ENCODE measurements at places on chromosomes 3 and 15.
A peak's percentile ranks its signal among the peaks of the same experiment; 100 is the strongest.

GRCh38 chr3:46979958-46980497, 562 bp downstream of the NBEAL2 start:
- 0 out of 2 replicates have a peak, but pooled peaks cover 2% of the 10 kb centered on the region for H3K36me3 ChIP-seq
- H3K4me3 ChIP-seq: peak overlapping the region; percentile 78
- no peak for DNase-seq

- H3K27ac ChIP-seq: no peak overlapping the region
- H3K4me3 ChIP-seq: no peak overlapping the region
- H3K4me1 ChIP-seq: peaks cover 6% of the 10 kb centered on the region
- peaks cover 6% of the 10 kb centered on the region for H3K27me3 ChIP-seq
Observed at GRCh38 chr15:48652510-48653076, 7.1 kb upstream of the FBN1 start.

GRCh38 chr3:177459401-177459800, 262.1 kb upstream of the TBL1XR1 start:
- no peaks in the 10 kb centered on the region for H3K36me3 ChIP-seq
- DNase-seq: no peak
- H3K4me1 ChIP-seq: peaks cover 14% of the 10 kb centered on the region
- H3K27ac ChIP-seq: no peak overlapping the region
- H3K4me3 ChIP-seq: no peak overlapping the region

DNA sequence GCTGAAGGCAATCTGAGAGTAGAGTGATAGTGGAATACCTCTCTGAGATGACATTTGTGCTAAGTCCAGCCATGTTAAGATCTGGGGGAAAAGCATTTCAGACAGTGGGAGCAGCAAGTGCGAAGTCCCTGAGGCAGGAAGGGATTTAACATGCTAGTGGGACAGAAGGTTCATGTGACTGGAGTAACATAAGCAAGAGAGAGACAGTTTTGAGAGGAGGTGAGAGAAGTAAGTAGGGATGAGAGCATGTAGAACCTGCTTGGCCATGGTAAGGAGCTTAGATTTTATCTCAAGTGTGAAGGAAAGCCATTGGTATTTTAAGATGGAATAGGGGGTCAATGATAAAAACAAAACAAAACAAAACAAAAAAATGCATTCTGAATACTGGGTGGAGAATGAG, 358.6 kb upstream of the KCNH8 start:
- DNase-seq: no peak
- H3K27ac ChIP-seq: no peak overlapping the region
- H3K4me3 ChIP-seq: no peak overlapping the region
- H3K36me3 ChIP-seq: no peaks in the 10 kb centered on the region
- no peaks in the 10 kb centered on the region for H3K27me3 ChIP-seq

DNA sequence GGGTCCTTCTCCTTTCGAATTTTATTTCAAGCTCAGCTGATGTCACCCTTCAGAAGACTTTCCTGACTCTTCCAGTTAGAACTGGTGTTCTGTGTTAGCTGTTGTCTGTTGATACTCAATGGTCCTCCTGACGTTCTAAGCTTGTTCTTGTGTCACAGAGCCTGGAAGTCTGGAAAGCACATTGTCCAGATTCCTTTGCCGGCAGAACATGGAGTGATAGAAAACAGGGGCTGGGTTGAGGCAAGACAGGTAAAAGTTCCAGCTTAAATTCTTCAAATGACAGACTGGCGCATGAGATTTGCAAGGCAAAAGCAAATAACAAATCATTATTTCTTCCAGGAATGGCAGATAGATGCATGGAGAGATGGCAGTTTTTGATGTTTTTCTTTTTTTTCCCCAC, 102.0 kb upstream of the CLSTN2 start:
- no peaks in the 10 kb centered on the region for H3K36me3 ChIP-seq
- no peak overlapping the region for H3K27ac ChIP-seq
- DNase-seq: no peak
- H3K4me1 ChIP-seq: peaks cover 14% of the 10 kb centered on the region
- no peaks in the 10 kb centered on the region for H3K27me3 ChIP-seq

- no peak overlapping the region for H3K27ac ChIP-seq
- H3K36me3 ChIP-seq: peaks cover 24% of the 10 kb centered on the region
- H3K4me1 ChIP-seq: peaks cover 27% of the 10 kb centered on the region
Observed at GRCh38 chr15:48796521-48796920, 14.3 kb downstream of the CEP152 start.

DNA sequence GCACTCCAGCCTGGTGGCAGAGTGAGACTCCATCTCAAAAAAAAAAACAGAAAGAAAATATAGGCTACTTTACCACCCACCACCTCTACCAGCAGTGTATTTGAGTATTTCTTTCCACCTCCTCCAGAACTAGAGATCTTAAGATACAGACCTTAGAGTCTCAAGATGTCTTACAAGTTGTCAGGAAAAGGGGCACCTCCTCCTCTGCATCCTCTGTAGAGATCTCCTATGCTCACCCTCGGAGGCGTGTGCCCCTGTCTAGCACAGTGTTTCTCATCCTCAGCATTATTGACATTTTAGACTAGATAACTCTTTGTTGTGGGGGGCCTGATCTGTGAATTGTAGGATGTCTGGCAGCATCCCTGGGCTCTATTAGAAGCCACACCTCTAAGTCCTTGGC, 27.7 kb upstream of the P4HTM start:
- H3K36me3 ChIP-seq: peaks cover 28% of the 10 kb centered on the region
- DNase-seq: no peak
- H3K4me3 ChIP-seq: no peak overlapping the region
- H3K27ac ChIP-seq: peak overlapping the region; percentile 89
- peaks cover 45% of the 10 kb centered on the region for H3K4me1 ChIP-seq
- no peaks in the 10 kb centered on the region for H3K27me3 ChIP-seq

DNA sequence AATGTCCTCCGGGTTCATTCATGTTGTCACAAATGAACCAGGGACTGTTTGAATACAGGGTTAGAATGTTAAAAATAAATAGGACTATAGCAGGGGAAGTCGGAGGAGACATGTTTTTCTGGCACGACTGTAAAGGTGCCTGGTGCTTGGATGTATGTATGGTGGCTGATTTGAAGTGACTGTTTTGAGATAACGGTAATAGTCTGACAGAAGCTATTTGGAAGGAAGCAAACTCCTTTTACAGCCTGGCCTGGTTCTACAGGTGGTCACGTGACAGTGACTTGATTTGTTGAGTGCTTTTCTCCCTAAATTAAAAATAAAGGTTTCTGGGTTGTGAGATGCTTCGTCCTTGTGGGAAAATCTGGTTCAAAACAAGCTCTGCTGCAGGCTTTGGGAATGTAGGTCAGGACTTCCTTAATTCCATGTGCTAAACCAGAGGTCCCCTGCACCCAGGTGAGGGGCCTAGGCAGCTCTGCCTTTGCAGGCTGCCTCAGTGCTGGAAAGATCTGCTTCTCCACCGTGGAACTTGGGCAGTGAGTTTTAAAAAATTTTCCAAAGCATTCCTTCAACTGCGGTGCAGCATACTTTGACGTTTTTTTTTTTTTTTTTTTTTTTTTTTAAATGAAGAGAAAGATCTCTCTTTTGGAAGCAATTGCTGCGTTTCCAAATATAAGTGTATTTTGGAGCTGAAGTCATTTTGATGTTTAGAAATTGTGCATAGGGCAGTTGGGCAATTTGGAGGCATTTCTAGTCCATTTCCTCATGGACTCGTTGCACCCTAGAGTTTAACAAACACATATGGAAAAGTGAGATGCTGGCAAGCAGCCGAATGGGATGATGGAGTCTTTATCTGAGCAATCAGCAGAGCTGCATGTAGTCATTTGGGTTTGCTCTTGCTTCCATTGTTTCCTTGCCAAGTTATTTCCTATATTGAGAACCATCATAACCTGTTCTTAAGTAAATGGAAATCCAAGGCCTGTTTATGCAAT, 30.9 kb downstream of the ITPR1 start:
- H3K4me1 ChIP-seq: no peaks in the 10 kb centered on the region
- H3K36me3 ChIP-seq: no peaks in the 10 kb centered on the region
- no peaks in the 10 kb centered on the region for H3K27me3 ChIP-seq

GRCh38 chr15:85379403-85380131, 836 bp upstream of the AKAP13 start:
- DNase-seq: no peak
- peak overlapping the region; percentile 84 for H3K4me3 ChIP-seq
- H3K36me3 ChIP-seq: no peaks in the 10 kb centered on the region
- no peaks in the 10 kb centered on the region for H3K27me3 ChIP-seq

GRCh38 chr3:101185341-101185740, 135.0 kb downstream of the IMPG2 start:
- no peak for DNase-seq
- no peak overlapping the region for H3K4me3 ChIP-seq
- no peaks in the 10 kb centered on the region for H3K36me3 ChIP-seq
- no peaks in the 10 kb centered on the region for H3K4me1 ChIP-seq

GRCh38 chr3:66656609-66657008, 155.8 kb upstream of the LRIG1 start:
- no peak overlapping the region for H3K27ac ChIP-seq
- H3K27me3 ChIP-seq: peaks cover 2% of the 10 kb centered on the region
- H3K4me1 ChIP-seq: peaks cover 4% of the 10 kb centered on the region
- no peak overlapping the region for H3K4me3 ChIP-seq
